ENCODE measurements at places on chromosomes 1 and 21. TPM values are rescaled to one million over a fixed set of nuclear protein-coding genes. Genes with fewer than 3 reads are reported as not detected.

GRCh38 chr21:37811711-37812110 lies 104.5 kb downstream of the KCNJ6 start:
- DNase-seq = no peak
- H3K36me3 ChIP-seq = no peaks in the 10 kb centered on the region
- no peaks in the 10 kb centered on the region for H3K27me3 ChIP-seq

- H3K27me3 ChIP-seq = no peaks in the 10 kb centered on the region
- H3K4me3 ChIP-seq = peak overlapping the region; percentile 93
- H3K36me3 ChIP-seq = no peaks in the 10 kb centered on the region
- no peak for DNase-seq
- peak overlapping the region; percentile 96 for H3K27ac ChIP-seq
These were observed 671 bp downstream of the DNAJC11 start for GRCh38 chr1:6700853-6701436.

DNA sequence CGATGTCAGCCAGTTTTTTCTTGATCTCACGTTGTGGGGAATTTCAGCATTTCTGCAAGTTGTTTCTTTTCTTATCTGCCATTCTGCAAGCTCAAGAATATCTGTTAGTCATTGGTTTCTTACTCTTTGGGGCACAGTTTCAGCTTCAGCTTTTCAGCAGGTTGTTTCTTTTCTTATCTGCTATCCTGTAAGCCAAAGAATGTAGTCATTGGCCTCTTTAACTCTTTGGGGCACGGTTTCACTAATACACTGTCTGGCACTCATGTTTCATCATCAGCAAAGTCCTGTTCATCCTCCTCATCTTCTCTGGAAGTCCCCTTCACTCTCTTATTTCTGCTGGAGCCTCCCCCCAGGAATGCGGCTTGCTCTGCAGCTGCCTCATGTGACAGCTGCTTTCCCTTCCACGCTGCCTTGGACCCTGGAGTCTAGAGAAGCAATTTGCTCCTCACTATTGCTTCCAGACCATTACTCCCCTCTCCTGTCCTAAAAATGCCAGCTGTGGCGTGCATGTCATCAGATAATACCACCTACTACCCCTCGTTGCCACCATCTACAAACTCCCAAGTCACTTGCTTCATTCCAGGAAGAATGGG lies 67.0 kb upstream of the CACNA1E start:
- no peaks in the 10 kb centered on the region for H3K27me3 ChIP-seq
- no peaks in the 10 kb centered on the region for H3K36me3 ChIP-seq
- DNase-seq = no peak

ZNF697 gene
- total RNA-seq = 14.5 TPM

ADORA3 gene
- total RNA-seq = 20.5 TPM

- DNase-seq = no peak
- peaks cover 4% of the 10 kb centered on the region for H3K27me3 ChIP-seq
- no peak overlapping the region for H3K27ac ChIP-seq
- no peaks in the 10 kb centered on the region for H3K36me3 ChIP-seq
- H3K4me1 ChIP-seq = no peaks in the 10 kb centered on the region
- H3K4me3 ChIP-seq = no peak overlapping the region
These were observed 228.3 kb upstream of the PKN2 start for GRCh38 chr1:88455621-88456256.

DNA sequence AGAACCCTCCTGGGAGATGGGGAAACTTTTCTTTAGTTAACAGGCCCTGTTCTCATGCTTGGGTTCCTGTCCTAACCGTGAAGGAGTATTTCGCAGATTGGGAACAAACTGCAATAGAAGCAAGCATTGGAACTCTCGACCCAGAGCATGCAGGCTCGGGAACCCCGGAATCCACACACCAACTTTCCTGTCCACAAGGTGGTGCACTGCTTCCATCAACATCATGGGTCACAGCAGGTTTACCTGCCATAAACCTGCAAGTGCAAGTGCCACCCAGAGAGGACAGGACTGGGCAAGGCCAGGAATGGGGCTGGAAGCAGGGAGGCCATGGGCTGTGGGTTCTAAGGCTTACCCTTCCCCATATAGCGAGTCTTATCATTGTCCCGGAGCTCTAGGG lies 6.9 kb downstream of the ENO1 start:
- H3K4me1 ChIP-seq = peaks cover 22% of the 10 kb centered on the region
- DNase-seq = no peak
- no peaks in the 10 kb centered on the region for H3K27me3 ChIP-seq
- H3K4me3 ChIP-seq = no peak overlapping the region
- H3K36me3 ChIP-seq = no peaks in the 10 kb centered on the region

DNA sequence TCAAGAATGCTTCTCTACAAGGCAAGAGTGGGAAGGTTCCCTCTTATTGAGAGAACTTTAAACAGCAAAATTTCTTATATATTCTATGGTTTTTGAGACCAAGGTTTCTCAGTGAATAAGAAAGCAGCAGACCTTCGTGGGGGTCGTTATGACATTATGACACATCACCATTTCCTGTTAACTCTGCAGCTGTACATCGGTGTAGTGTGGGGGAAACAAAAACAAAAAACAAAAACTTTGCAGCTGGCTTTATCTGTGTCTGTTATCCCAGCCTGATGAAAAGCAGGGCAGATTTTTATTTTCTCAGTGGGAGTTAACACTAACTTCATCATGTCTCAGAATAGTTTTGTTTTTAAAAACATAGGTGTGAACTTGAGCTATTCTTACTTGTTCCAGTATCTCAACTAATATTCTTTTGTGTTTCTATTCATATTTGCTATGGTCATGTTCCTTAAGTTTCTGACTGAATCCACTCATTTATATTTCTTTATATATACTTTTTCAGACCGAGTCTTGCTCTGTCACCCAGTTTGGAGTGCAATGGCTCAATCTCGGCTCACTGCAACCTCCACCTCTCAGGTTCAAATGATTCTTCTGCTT lies 2.1 kb downstream of the SDE2 start:
- no peaks in the 10 kb centered on the region for H3K27me3 ChIP-seq
- no peak overlapping the region for H3K27ac ChIP-seq
- H3K36me3 ChIP-seq = peaks cover 31% of the 10 kb centered on the region
- no peak for DNase-seq

- H3K27ac ChIP-seq = no peak overlapping the region
- no peaks in the 10 kb centered on the region for H3K36me3 ChIP-seq
- no peak overlapping the region for H3K4me3 ChIP-seq
These were observed 342.7 kb downstream of the PLPP3 start for GRCh38 chr1:56236688-56237087.

DNA sequence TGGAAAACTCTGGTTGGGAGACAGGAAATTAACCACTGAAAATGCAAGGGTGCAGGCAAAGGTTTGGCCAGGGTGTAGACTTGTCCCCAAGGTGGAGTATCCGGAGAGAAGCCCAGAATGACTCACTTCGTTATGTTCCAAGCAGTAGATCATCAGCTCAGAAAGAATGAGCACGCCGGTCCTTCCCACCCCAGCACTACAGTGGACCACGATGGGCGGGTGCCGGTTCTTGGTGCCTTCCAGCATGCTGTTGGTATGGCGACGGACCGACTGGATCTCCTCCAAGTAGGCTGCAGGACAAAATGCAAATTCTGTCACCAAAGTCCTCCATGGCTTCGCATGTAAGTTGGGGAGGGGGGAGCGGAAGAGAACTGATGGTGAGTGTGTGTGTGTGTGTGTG lies 83.4 kb downstream of the SMYD2 start:
- peaks cover 9% of the 10 kb centered on the region for H3K36me3 ChIP-seq
- H3K27ac ChIP-seq = no peak overlapping the region
- DNase-seq = no peak
- H3K27me3 ChIP-seq = no peaks in the 10 kb centered on the region
- peaks cover 7% of the 10 kb centered on the region for H3K4me1 ChIP-seq

DNA sequence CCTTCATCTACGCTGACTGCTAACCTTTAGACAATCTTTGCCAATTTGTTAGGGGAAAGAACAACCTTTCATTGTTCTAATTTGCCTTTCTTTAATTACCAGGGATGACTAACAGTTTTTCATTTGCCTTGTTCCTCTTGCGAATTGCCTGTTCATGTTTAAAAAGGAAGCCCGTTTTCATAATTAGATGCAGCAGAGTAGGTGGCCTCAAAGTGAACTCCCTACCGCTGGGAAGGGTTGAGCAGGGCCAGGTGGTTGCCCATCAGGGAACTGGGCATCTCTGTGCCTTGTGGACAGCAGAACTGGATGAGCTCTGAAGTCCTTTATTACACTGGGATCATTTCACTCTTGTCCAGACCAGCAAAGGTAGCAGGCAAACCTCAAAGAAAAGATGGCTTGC lies 59.0 kb downstream of the HIVEP3 start:
- DNase-seq = no peak
- no peaks in the 10 kb centered on the region for H3K36me3 ChIP-seq
- no peak overlapping the region for H3K27ac ChIP-seq
- H3K4me1 ChIP-seq = no peaks in the 10 kb centered on the region
- no peak overlapping the region for H3K4me3 ChIP-seq

DNA sequence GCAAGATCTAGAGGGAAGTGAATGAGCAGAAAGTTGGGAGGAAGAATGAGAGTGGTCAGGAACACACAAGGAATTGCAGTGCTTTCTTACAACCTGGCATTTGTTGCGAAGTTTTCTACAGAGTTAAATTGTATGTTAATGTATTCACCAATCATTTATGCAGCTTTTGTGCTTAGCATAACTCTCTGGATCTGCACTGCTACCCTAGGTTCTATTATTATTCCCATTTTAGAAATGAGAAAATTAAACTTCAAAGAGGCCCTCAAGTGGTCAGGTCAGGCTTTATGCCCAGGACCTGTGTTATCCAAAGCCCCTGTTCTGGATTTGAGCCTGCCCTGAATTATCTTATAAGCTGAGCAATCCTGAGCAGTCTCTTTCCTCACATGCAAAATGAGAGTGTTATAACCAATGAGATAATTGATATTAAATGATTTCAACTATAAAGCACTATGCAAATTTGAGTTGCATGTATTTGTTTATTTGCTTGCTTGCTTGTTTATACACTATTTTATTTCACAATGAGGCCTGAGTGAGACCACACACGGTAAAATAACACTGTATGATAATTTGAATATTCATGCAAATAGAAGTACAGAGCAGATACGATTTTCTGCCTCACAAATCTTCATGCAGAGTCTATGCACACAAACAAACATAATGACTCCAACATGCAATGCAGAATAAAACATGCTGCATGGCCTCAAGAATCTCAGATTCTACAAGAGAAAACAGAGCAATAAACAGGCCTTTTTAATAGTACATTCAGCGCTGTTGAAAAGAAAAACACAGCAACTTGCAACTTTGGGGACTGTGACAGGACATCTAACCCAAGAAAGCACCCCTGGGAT lies 323.0 kb downstream of the PLPP3 start:
- no peaks in the 10 kb centered on the region for H3K36me3 ChIP-seq
- no peak overlapping the region for H3K27ac ChIP-seq
- peaks cover 9% of the 10 kb centered on the region for H3K4me1 ChIP-seq
- no peak for DNase-seq

DOCK7 gene
- 14.0 TPM for total RNA-seq

DNA sequence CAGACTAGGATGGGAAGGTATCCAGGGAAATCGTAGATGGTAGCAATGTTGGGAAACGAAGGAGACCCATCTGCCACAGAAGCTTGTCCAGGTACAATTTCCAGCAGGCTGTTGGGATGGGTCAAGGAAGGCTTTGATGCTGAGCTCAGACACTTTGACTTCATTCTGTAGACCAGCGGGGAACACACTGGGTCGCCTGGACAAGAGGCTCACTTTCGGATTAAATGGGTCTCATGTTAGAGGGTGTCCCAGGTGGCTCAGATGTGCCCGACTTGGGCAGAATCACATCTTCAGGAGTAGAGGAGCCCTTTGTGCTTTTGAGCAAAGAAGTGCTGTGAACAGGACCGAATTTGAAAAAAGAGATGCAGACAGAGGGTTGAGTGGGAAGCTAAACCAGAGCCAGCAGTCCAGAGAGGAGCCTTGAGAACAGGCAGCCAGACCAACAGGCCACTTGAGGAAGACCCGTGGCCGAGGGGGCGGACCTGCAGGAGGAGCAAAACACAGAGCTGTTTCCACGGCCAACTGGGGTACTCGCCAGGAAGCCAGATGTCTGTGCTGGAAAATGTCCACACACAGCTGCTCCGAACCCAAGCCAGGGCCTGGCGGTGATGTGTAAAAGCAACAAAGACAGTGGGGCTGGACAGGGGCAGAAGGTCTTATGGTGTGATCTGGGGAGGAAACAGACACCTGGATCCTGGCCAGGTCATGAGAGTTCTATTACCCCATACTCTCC lies 146.9 kb downstream of the AJAP1 start:
- H3K4me3 ChIP-seq = no peak overlapping the region
- H3K4me1 ChIP-seq = no peaks in the 10 kb centered on the region
- H3K27me3 ChIP-seq = peaks cover 10% of the 10 kb centered on the region
- H3K27ac ChIP-seq = no peak overlapping the region

GRCh38 chr1:181482521-181483284 lies 614 bp upstream of the CACNA1E start:
- H3K36me3 ChIP-seq = no peaks in the 10 kb centered on the region
- peaks cover 4% of the 10 kb centered on the region for H3K4me1 ChIP-seq
- H3K27ac ChIP-seq = no peak overlapping the region
- H3K4me3 ChIP-seq = no peak overlapping the region

DNA sequence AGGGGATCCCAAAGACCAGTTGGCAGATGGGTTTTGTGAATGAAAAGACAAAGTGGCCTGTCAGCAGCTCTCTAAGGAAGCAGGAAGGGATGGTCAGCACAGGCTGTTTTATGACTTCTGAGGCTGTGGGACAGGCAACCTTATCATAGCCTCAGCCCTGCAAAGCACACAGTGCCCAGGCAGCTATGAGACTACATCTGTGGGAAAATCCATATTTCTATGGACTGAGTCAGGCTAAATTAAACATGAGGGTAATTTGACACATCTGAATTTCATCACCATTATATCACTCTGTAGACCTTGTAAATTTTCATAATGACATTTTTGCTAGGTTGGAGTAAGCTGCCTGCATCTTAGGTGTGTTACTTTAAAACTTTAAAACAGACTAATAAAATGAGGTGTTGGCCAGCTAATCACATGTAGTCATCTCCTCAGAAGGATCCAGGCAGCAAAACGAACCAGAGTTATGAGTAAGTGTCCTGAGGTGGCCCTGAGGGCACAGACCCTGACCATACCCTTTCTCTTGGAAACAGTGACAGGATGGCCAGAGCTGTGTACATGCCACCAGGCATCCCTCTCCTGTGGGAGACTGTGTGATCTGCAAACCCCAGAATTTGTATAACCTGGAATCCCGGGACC lies 14.6 kb downstream of the NGF start:
- DNase-seq = no peak
- no peak overlapping the region for H3K27ac ChIP-seq
- no peaks in the 10 kb centered on the region for H3K36me3 ChIP-seq
- no peaks in the 10 kb centered on the region for H3K4me1 ChIP-seq
- H3K27me3 ChIP-seq = no peaks in the 10 kb centered on the region

SPRR2D gene
- not detected for total RNA-seq

TCHH gene
- not detected for total RNA-seq

LCE1E gene
- not detected for total RNA-seq

EXTL1 gene
- 2.2 TPM for total RNA-seq

IFNAR1 gene
- 48.3 TPM for total RNA-seq

CELA2B gene
- total RNA-seq = 28.1 TPM

PAPPA2 gene
- 0.09 TPM for total RNA-seq

F13B gene
- total RNA-seq = not detected

AMPD1 gene
- not detected for total RNA-seq

- H3K27me3 ChIP-seq = peaks cover 8% of the 10 kb centered on the region
- no peaks in the 10 kb centered on the region for H3K36me3 ChIP-seq
- no peak overlapping the region for H3K27ac ChIP-seq
- DNase-seq = no peak
- no peak overlapping the region for H3K4me3 ChIP-seq
- no peaks in the 10 kb centered on the region for H3K4me1 ChIP-seq
These were observed 153.7 kb upstream of the IGSF21 start for GRCh38 chr1:17953921-17954320.
